ENCODE measurements at places on chromosomes 1 and 21.

- DNase-seq, result no peak
These were observed 7.8 kb downstream of the SLC41A1 start for GRCh38 chr1:205805082-205805711.

GRCh38 chr1:218739426-218739825 lies 394.3 kb downstream of the TGFB2 start:
- no peak for DNase-seq

GRCh38 chr1:221636967-221637366 lies 104.9 kb downstream of the DUSP10 start:
- DNase-seq, result no peak

GRCh38 chr1:53636621-53637171 lies 102.3 kb downstream of the GLIS1 start:
- DNase-seq, result peak; percentile 16

- no peak for DNase-seq
These were observed 39.2 kb downstream of the HLX start for GRCh38 chr1:220918285-220918951.

- DNase-seq, result no peak
These were observed 3.5 kb downstream of the HDGF start for GRCh38 chr1:156747742-156748669.

GRCh38 chr1:168637350-168637991 lies 61.1 kb downstream of the XCL1 start:
- DNase-seq, result no peak

Measured in T47D (cell line).